Transverse colon (tissue), 4 donors: ENCODE measurements at places on chromosomes 4 and X. TPM values are rescaled to one million over a fixed set of nuclear protein-coding genes. Genes with fewer than 3 reads are reported as not detected.

The KCTD8 gene
- not detected for total RNA-seq

The SEL1L3 gene
- 128 TPM for total RNA-seq

The NWD2 gene
- total RNA-seq: not detected

The LRCH2 gene
- total RNA-seq: 4.2 TPM

The TEX13C gene
- total RNA-seq: not detected

The ADAMTS3 gene
- not detected for total RNA-seq

The TMSB15A gene
- not detected for total RNA-seq

DNA sequence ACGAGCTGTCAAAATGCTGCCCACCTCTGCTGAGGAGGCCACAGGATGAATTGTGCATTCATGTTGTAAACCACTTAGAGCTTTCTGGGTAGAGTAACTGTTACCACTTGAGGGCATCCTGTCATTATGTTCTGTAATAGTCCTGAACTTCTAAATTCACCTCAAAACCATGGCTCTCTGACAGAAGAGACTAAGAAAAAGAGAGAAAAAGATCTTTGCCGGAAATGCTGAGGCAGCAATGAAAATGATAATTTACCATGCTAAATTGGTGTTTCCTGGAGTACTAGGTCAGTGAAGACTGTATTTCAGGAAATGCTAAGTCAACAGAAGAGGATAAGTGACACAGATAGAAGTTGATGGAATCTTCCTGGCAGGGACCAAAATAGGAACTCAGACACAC lies 942.3 kb upstream of the SLIT2 start:
- no peak overlapping the region for H3K4me3 ChIP-seq
- no peak for DNase-seq
- H3K4me1 ChIP-seq: no peaks in the 10 kb centered on the region
- H3K27ac ChIP-seq: no peak overlapping the region
- no peaks in the 10 kb centered on the region for H3K36me3 ChIP-seq
- H3K27me3 ChIP-seq: no peaks in the 10 kb centered on the region

GRCh38 chr4:6357476-6357875 lies 87.8 kb downstream of the WFS1 start:
- DNase-seq: no peak
- no peaks in the 10 kb centered on the region for H3K27me3 ChIP-seq
- H3K36me3 ChIP-seq: no peaks in the 10 kb centered on the region
- no peak overlapping the region for H3K4me3 ChIP-seq
- H3K27ac ChIP-seq: no peak overlapping the region

GRCh38 chr4:175369087-175369486 lies 443.0 kb downstream of the GPM6A start:
- no peak for DNase-seq
- H3K36me3 ChIP-seq: no peaks in the 10 kb centered on the region
- H3K27ac ChIP-seq: no peak overlapping the region
- H3K4me3 ChIP-seq: no peak overlapping the region
- H3K27me3 ChIP-seq: no peaks in the 10 kb centered on the region
- no peaks in the 10 kb centered on the region for H3K4me1 ChIP-seq

- no peaks in the 10 kb centered on the region for H3K27me3 ChIP-seq
- no peaks in the 10 kb centered on the region for H3K4me1 ChIP-seq
- H3K27ac ChIP-seq: no peak overlapping the region
- no peak for DNase-seq
- no peaks in the 10 kb centered on the region for H3K36me3 ChIP-seq
Measured at GRCh38 chr4:163762741-163763140, 268.3 kb downstream of the TMA16 start.

DNA sequence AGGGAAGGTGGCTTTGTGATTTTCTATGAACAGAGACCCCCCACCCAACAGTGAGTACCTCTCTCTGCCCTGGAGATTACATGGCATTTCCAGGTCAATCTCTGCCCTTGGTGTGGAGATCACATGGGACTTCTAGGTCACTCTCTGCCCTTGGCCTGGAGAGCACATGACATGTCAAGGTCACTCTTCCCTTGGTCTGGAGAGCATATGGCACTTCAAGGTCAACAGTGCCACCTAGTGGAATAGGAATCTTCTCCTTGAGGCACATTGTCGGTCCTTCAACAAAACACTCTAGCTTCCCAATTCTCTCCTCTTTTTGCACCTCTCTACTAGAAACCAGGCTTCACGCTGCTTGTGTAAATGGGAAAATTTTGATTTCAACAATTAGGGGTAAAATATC lies 66.2 kb upstream of the TACR3 start:
- DNase-seq: no peak
- no peaks in the 10 kb centered on the region for H3K36me3 ChIP-seq
- no peaks in the 10 kb centered on the region for H3K27me3 ChIP-seq
- H3K27ac ChIP-seq: no peak overlapping the region
- no peaks in the 10 kb centered on the region for H3K4me1 ChIP-seq
- H3K4me3 ChIP-seq: no peak overlapping the region

DNA sequence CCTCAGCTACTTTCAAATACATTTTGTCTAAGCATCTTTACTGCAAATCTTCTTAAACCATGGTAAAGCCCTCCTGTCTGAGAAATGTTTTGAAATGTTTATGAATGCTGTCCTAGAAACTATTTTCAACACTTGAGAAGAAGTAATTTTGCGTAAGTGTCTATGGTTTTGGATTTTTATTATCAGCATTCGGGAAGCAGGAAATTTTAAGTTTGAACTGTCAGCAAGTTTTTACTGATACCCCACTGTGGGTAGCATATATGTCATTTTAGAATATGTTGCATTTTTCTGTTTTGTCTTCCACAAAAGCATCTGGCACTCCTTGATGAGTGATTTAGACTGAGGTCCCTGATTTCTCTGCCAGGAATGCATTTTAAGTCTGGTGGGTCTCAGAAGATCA lies 302.4 kb upstream of the GIMD1 start:
- H3K4me1 ChIP-seq: no peaks in the 10 kb centered on the region
- no peaks in the 10 kb centered on the region for H3K27me3 ChIP-seq
- no peaks in the 10 kb centered on the region for H3K36me3 ChIP-seq

DNA sequence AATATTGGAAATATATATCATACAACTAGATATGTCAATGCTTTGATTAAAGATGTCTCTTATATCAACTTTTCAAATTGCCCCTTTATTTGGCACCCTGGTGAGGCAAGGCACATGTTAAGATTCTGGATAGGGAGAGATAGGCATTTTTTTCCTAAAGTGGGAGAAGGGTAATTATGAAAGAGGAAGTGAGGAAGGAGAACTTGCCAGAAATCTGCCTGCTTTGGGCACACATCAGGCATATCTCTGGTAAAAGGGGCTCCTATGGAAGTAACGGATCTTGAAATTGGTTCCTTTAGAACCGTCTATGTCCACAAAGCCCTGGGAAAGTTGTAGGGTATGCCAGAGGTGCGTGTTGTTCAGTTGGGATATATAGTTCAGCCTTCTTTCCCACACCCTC lies 5.7 kb downstream of the IL15 start:
- no peak overlapping the region for H3K27ac ChIP-seq
- H3K4me3 ChIP-seq: no peak overlapping the region
- H3K4me1 ChIP-seq: peaks cover 10% of the 10 kb centered on the region
- no peaks in the 10 kb centered on the region for H3K36me3 ChIP-seq
- H3K27me3 ChIP-seq: no peaks in the 10 kb centered on the region

- no peak overlapping the region for H3K4me3 ChIP-seq
- H3K27me3 ChIP-seq: no peaks in the 10 kb centered on the region
- H3K4me1 ChIP-seq: no peaks in the 10 kb centered on the region
- no peak overlapping the region for H3K27ac ChIP-seq
- DNase-seq: no peak
Measured at GRCh38 chr4:57136281-57136680, 26.1 kb upstream of the IGFBP7 start.

DNA sequence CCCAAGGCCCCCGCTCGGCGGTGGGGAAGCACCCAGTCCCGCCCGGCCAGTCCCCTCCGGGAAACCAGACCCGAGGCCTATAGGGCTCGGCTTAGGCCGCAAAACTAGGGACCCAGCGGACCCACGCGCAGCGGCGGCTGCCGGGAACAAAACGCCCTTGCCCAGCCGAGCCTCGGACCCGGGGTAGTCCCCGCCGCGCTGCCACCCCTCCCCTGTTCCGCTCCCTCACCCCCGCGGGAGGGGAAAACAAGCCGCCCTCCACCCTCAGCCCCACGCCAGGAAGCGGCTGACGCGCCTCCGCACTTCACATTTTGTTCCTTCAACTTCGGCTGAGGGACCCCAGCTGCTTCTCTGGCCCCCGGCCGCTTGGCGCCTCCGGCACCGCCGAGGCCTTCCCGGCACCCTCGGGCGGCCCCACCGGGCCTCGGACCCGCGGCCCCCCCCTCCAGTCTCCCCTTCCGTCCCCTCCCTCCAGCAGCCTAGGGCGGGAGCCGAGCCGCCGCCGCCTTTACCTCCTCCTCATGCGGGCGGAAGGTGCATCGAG lies 694 bp downstream of the PDS5A start:
- H3K4me3 ChIP-seq: peak overlapping the region; percentile 54
- no peaks in the 10 kb centered on the region for H3K36me3 ChIP-seq
- DNase-seq: peak; percentile 39
- H3K27me3 ChIP-seq: no peaks in the 10 kb centered on the region

DNA sequence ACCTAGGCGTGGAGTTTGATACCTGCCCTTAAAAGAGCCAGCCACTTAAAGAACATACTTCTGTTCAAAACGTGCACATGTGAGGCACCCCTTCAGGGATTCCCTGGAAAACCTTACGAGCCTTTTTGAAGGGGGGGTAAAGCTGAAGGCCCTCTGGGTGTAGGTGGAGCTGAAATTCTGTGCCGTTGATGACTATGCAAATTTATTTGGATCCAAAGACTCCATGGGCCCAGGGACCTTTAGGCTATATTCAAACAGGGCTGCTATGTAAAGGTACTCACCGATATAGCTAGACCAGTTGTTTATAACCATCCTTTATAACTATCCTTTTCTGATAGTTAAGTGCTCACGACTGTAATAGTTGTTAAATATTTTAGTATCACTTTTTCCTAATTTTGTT lies 40.3 kb upstream of the NFXL1 start:
- no peak overlapping the region for H3K4me3 ChIP-seq
- H3K27me3 ChIP-seq: no peaks in the 10 kb centered on the region
- no peak overlapping the region for H3K27ac ChIP-seq
- no peaks in the 10 kb centered on the region for H3K36me3 ChIP-seq
- DNase-seq: no peak

DNA sequence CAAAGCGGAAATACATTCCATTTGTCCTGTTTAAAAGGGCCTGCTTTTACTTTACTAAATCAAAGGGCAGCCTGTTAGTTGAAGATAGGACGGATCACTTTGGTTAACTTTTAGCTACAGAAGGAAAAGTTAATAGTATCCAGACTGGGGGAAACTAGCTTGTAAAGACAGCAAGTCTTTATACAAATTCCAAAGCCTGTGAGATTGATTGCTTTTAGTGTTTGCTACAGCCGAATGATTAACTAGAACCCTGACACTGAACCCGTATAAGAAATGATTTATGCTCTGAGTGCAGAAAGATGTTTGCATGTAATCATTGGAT lies 93.4 kb downstream of the FRAS1 start:
- H3K36me3 ChIP-seq: no peaks in the 10 kb centered on the region
- no peak overlapping the region for H3K27ac ChIP-seq
- H3K4me1 ChIP-seq: no peaks in the 10 kb centered on the region
- no peak for DNase-seq
- no peak overlapping the region for H3K4me3 ChIP-seq
- no peaks in the 10 kb centered on the region for H3K27me3 ChIP-seq

DNA sequence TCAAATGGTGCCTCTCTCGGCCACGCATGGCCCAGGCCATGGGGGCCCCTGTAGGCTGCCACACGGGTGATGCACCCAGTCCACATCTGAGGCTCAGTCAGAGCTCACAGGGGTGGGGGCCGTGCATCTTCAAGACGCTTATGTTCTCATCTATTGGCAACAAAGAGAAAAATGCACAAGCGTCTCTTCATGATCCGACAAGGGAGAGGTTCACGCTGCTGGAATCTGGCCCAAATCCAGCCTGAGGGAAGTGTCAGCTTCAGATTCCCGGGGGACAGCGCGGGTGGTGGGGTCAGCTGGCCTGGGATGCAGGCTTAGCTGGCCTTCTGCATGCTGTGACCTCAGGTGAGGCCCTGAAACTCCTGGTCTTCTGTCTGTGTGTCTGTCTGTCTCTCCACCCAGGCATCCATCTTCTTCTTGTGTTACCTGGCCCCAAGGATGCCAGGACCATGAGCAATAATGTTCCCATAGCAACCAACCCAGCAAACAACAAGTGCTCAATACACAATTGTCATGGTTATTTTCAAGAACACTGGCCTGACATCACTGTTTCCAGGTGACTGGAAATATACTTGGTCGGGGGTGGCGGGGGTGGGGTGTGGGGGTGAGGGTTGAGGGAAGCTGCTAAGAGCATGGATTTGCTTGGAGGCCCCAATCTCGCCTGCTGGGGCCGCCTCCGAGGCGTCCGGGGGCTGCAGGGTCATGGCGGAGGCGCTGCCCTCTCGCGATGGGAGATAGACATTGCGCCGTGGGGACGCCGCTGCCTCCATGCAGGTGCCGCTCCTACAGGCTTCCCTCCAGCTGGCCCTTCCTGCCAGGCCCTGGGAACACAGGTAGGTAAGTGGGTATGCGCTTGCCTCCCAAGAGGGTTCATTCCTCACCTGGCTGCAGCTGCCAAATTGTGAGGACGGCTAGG lies 48.3 kb downstream of the ABLIM2 start:
- peaks cover 9% of the 10 kb centered on the region for H3K4me1 ChIP-seq
- no peak overlapping the region for H3K4me3 ChIP-seq
- no peak for DNase-seq
- H3K27ac ChIP-seq: no peak overlapping the region
- no peaks in the 10 kb centered on the region for H3K27me3 ChIP-seq
- H3K36me3 ChIP-seq: no peaks in the 10 kb centered on the region

- DNase-seq: no peak
- H3K27me3 ChIP-seq: no peaks in the 10 kb centered on the region
- no peaks in the 10 kb centered on the region for H3K36me3 ChIP-seq
- no peak overlapping the region for H3K27ac ChIP-seq
- H3K4me1 ChIP-seq: no peaks in the 10 kb centered on the region
- H3K4me3 ChIP-seq: no peak overlapping the region
Measured at GRCh38 chr4:140684314-140684713, 71.9 kb downstream of the TBC1D9 start.

DNA sequence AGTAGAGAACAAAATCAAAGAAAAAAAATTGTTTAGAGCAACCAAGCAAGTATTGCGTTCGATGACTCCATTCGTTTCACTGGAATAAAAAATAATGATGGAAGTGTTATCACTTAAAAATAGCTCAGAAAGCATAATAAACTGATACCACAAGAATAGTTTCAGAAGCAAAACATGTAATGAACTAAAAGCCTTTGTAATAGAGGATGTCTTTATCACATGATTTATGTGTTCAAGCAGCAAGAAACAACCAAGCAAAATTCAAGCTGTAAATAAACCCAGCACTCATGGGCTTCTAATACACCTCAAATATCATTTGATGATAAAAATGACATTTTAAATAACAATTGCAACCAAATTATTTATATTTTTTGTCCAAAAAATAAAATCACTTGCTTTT lies 192.2 kb downstream of the NDST4 start:
- no peak overlapping the region for H3K27ac ChIP-seq
- no peaks in the 10 kb centered on the region for H3K4me1 ChIP-seq
- H3K4me3 ChIP-seq: no peak overlapping the region
- H3K36me3 ChIP-seq: no peaks in the 10 kb centered on the region
